Effector memory CD4-positive, alpha-beta T cell (primary cell): ENCODE measurements at places on chromosomes 7 and 10.
A peak's percentile ranks its signal among the peaks of the same experiment; 100 is the strongest.

- no peaks in the 10 kb centered on the region for H3K27me3 ChIP-seq
- no peak overlapping the region for H3K27ac ChIP-seq
- H3K4me1 ChIP-seq = no peaks in the 10 kb centered on the region
- no peak overlapping the region for H3K4me3 ChIP-seq
- no peak for DNase-seq
These were observed 997.0 kb upstream of the POT1 start for GRCh38 chr7:125926621-125927020.

GRCh38 chr10:117609796-117610170, 67.2 kb downstream of the EMX2 start:
- H3K27me3 ChIP-seq = no peaks in the 10 kb centered on the region
- H3K36me3 ChIP-seq = no peaks in the 10 kb centered on the region
- no peak for DNase-seq
- H3K4me1 ChIP-seq = no peaks in the 10 kb centered on the region
- no peak overlapping the region for H3K4me3 ChIP-seq

GRCh38 chr7:25014756-25015155, 34.8 kb upstream of the OSBPL3 start:
- H3K36me3 ChIP-seq = no peaks in the 10 kb centered on the region
- no peaks in the 10 kb centered on the region for H3K27me3 ChIP-seq
- H3K4me1 ChIP-seq = no peaks in the 10 kb centered on the region
- H3K4me3 ChIP-seq = no peak overlapping the region

DNA sequence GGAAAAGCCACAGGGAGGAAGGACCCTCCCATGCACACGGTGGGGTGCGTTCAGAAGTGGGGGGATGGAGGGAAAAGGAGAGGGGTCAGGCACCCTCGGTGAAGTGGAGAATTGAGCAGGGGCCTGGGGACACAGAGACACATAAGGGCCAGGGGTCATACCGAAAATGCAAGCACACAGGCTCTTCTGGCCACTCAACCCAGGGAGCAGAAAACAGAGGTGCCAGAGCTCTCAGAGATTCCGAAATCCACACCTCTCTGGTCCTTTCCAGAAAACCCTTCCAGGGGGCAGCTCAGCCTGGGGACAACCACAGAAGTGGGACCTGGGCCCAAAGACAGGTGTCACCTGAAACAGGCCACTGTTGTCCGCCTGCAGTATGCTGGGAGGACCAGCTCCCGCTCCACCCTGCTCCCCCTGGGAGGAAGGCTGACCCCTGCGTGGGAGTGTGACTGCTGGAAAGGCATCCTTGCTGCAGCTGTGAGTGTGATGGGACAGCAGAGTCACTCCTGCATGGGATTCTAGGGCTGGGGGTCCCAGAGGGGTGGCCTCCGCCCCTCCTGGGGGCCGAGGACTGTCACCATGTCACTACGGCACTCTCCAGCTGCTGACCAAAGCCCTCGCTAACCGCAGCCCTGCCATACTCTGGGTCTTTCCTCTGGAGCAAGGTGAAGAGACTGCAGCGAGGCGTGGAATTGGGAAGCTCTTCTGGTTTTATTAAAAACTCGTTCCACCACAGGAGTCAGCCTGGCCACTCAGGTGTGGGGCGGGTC, 63.1 kb downstream of the TMEM209 start:
- H3K27ac ChIP-seq = no peak overlapping the region
- no peaks in the 10 kb centered on the region for H3K36me3 ChIP-seq
- no peaks in the 10 kb centered on the region for H3K27me3 ChIP-seq
- H3K4me3 ChIP-seq = peak overlapping the region; percentile 78
- peaks cover 5% of the 10 kb centered on the region for H3K4me1 ChIP-seq
- DNase-seq = no peak

GRCh38 chr10:35372329-35372728, 36.0 kb downstream of the CCNY start:
- DNase-seq = no peak
- no peak overlapping the region for H3K27ac ChIP-seq
- no peaks in the 10 kb centered on the region for H3K36me3 ChIP-seq
- H3K4me1 ChIP-seq = peaks cover 24% of the 10 kb centered on the region

- peaks cover 3% of the 10 kb centered on the region for H3K4me1 ChIP-seq
- H3K27ac ChIP-seq = no peak overlapping the region
- H3K36me3 ChIP-seq = peaks cover 9% of the 10 kb centered on the region
- H3K4me3 ChIP-seq = no peak overlapping the region
- no peaks in the 10 kb centered on the region for H3K27me3 ChIP-seq
These were observed 24.8 kb downstream of the STYXL1 start for GRCh38 chr7:76023002-76023401.

DNA sequence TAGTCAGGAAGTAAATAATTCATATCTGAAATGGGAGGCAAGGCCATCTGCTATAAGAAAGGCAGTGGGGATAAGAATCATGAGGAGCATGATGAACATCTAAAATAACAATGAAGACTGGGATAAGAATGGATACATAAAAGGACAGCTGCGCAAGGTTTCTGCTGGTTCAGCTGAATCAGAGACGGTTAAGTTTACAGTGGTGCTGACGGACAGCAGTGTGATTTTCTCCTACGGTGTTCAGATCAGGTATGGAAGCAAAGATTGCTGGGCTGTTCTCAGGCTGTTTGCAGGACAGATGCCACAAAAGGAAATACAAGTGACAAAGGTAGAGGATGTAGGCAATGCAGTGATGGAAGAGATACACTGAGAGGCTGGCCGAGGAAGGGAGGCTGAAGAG, 8.4 kb downstream of the CYCS start:
- no peak overlapping the region for H3K4me3 ChIP-seq
- H3K27ac ChIP-seq = no peak overlapping the region
- H3K4me1 ChIP-seq = no peaks in the 10 kb centered on the region

DNA sequence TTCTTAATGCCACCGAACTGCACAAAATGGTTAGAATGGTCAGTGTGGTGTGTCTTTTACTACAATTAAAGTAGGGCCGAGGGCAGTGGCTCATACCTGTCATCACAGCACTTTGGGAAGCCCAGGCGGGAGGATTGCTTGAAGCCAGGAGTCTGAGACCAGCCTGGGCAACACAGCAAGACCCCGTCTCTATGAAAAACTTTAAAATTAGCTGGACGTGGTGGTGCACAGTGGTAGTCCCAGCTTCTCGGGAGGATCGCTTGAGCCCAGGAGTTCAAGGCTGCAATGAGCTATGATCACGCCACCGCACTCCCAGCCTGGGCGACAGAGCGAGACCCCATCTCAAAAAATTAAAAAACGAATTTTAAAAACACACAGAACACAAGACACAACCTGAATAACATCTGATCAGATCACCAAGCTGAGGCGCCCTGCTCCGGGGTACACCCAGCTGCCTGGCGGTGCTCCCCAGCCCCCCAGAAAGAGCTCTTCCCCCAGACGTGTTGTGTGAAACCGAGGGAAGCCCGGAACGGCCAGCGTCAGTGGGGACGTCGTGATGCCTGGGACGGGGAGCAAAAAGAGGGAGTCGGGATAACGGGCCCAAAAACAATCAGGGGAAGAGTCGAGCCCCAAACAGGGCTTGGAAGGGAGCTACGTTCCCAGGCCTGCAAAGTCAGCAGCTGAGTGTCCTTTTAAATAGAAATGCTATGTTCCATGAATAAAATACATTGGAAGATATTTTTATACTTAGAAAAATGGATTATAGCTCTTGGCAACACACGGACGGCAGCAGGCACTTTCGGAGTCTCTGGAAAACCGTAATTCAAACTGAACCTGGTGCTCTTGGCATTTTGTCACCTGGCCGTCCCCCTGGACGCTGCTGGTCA, 80.7 kb upstream of the PDGFA start:
- H3K4me3 ChIP-seq = no peak overlapping the region
- DNase-seq = no peak
- H3K36me3 ChIP-seq = no peaks in the 10 kb centered on the region
- peak overlapping the region; percentile 94 for H3K27ac ChIP-seq
- no peaks in the 10 kb centered on the region for H3K27me3 ChIP-seq

- H3K27ac ChIP-seq = no peak overlapping the region
- no peak for DNase-seq
- no peaks in the 10 kb centered on the region for H3K36me3 ChIP-seq
- H3K27me3 ChIP-seq = peaks cover 4% of the 10 kb centered on the region
These were observed 1.7 kb downstream of the PROSER2 start for GRCh38 chr10:11824825-11825224.
